ENCODE measurements at places on chromosomes 4 and X.
A peak's percentile ranks its signal among the peaks of the same experiment; 100 is the strongest.

- no peak for DNase-seq
Measured at GRCh38 chr4:140833280-140833679, 77.1 kb upstream of the TBC1D9 start.

- no peak for DNase-seq
Measured at GRCh38 chr4:8523175-8523574, 57.0 kb upstream of the GPR78 start.

GRCh38 chrX:12080265-12080664, 58.0 kb upstream of the FRMPD4 start:
- DNase-seq: peak; percentile 42

DNA sequence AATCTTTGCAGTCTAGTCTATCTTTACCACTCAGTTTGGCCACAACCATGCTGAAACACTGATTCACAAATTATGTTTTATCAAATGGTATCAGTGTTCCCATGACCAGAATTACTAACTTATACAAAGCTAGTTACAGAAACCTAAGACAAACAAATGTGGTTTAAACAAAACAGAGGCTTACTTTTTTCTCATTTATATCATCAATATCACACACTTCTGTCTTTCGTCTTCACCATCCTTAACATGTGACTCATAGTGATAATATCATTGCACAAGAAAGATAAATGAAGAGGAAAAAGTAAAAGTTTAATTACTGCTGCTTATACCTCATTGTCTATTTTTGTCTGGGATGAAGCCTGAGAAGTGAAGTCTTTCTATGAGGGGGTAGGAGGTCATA, 406.6 kb downstream of the PCDH10 start:
- DNase-seq: no peak

GRCh38 chr4:110510955-110511544, 35.1 kb downstream of the ENPEP start:
- DNase-seq: no peak

GRCh38 chr4:36230534-36230933, 13.8 kb downstream of the ARAP2 start:
- DNase-seq: no peak

GRCh38 chr4:15244354-15244753, 183.5 kb upstream of the C1QTNF7 start:
- no peak for DNase-seq

DNA sequence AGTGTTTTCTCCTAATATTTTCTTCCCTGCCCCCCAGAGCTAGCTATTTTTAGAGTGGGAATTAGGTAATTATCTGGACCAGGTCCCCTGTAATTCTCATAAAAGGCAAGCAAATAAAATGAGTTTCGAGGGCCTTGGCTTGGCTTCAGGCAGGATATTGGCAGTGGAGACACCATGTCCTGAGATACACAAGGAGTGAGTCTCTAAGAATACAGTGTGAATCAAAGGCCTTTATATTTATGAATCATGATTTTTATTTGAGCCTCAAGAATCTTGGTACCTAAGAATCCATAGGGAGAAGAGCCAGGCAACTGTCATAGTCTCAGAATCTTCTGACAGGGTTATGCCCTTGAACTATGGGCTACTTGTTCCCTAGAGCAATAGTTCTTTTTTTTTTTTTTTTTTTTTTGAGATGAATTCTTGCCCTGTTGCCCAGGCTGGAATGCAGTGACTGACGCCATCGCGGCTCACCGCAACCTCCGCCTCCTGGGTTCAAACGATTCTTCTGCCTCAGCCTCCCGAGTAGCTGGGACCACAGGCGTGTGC, 205.4 kb downstream of the LDB2 start:
- no peak for DNase-seq

GRCh38 chr4:163540977-163541376, 46.5 kb downstream of the TMA16 start:
- no peak for DNase-seq

DNA sequence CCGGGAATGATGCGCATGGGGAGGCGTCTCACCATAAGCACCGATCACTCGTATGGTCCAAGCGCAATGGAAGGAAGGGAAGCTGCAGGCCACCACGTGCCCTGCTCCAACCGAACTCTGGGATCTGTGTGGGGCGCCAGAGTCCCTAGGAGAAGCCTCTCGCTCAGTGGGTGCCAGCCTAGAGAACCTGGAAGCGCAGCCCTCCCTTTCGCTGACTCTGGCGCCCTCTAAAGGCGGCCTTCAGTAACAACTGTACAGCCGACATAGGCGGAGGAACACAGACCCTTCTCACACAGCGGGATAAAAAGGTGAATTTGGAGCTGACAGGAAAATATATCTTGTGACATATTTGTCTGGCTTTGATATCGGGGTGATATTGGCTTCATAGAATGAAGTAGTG, 76.0 kb downstream of the INTS6L start:
- DNase-seq: no peak

DNA sequence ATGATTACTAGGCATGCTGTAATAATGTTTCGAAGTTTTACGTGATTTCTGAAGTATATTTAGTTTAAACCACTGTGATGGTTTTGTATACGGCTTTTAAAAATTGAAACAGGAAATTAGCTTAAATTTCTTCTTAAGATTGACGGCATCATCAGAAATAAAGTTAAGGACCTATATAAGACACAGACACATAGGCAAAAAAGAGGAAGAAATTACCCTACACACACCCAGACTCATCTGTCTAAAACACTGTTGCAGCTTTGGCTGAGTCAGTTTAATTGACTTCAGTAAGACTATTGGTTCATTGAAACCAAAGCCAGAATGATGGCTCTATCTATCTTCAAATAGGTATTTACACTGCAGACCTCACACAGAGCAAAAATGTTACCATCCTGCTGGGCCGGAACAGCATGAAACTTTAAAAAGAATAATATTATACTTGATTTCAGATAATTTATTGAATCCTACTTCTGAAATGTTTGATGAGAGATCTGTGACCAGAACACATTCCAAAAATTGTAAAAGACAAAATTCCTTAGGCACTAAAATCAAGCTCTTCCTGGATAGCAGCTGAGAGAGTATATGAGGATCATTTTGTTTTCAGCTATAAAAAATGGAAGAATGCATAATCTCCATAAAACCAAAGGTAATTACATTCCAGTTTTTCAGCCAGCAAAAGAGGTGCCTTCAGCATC, 4.5 kb downstream of the HHIP start:
- no peak for DNase-seq

- no peak for DNase-seq
Measured at GRCh38 chrX:55638933-55639332, 15.7 kb downstream of the FOXR2 start.

All from DMS 273 treated with DMSO at 0.1 percent for 48 hours (cell line).